ENCODE measurements at places on chromosomes 2 and 18.

DNA sequence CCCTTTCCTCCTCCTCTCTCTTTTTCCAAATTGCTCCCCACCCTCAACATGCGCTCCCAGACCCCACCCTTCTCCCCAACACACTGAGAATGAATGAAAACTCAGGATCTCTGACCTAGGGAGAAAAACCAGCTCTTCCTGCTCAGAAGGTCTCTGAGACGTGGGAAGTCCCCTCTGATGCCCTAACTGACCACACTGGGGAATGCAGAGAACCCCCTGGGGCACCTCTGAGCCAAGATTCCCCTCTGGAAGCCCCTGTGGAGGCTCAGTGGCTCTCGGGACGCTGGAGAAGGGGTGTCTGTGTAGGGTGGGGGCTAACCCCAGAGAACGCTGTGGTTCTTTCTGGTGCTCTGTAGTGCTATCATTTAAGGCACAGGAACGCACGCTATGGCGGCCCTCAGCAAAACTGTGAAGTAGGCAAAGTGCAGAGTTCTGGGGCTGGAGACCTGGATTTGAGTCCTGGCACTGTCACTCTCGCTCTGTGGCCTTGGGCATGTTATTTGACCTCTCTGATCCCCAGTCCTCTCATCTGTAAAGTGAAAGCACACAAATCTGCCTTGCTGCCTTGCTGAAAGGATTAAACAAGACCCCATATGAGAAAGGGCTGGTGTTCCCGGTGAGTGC lies 17.1 kb downstream of the ATOH8 start:
- peaks cover 17% of the 10 kb centered on the region for H3K4me1 ChIP-seq
- no peak for DNase-seq
- H3K27me3 ChIP-seq: peaks cover under 1% of the 10 kb centered on the region

GRCh38 chr2:69298261-69298660 lies 88.8 kb downstream of the GFPT1 start:
- no peaks in the 10 kb centered on the region for H3K36me3 ChIP-seq
- H3K27me3 ChIP-seq: no peaks in the 10 kb centered on the region
- H3K27ac ChIP-seq: no peak overlapping the region
- no peak overlapping the region for H3K4me3 ChIP-seq
- no peaks in the 10 kb centered on the region for H3K4me1 ChIP-seq

- peaks cover 2% of the 10 kb centered on the region for H3K4me1 ChIP-seq
- peaks cover 10% of the 10 kb centered on the region for H3K27me3 ChIP-seq
- no peaks in the 10 kb centered on the region for H3K36me3 ChIP-seq
These were observed 687.3 kb downstream of the NRXN1 start for GRCh38 chr2:50344509-50345106.

- no peaks in the 10 kb centered on the region for H3K36me3 ChIP-seq
- H3K4me3 ChIP-seq: no peak overlapping the region
- no peak overlapping the region for H3K27ac ChIP-seq
- H3K27me3 ChIP-seq: no peaks in the 10 kb centered on the region
These were observed 904.2 kb upstream of the NXPH2 start for GRCh38 chr2:139684286-139684860.

DNA sequence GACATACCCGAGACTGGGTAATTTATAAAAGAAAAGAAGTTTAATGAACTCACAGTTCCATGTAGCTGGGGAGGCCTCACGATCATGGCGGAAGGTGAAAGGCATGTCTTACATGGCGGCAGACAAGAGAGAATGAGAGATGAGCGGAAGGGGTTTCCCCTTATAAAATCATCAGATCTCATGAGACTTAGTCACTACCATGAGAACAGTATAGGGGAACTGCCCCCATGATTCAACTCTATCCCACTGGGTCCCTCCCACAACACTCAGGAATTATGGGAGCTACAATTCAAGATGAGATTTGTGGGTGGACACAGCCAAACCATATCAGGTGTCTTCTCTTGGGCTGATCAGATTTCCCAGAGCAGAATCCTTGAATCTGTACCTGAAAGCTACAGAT lies 617.3 kb upstream of the ID2 start:
- no peak overlapping the region for H3K4me3 ChIP-seq
- H3K27ac ChIP-seq: no peak overlapping the region
- DNase-seq: no peak
- H3K36me3 ChIP-seq: no peaks in the 10 kb centered on the region
- no peaks in the 10 kb centered on the region for H3K27me3 ChIP-seq
- H3K4me1 ChIP-seq: no peaks in the 10 kb centered on the region

DNA sequence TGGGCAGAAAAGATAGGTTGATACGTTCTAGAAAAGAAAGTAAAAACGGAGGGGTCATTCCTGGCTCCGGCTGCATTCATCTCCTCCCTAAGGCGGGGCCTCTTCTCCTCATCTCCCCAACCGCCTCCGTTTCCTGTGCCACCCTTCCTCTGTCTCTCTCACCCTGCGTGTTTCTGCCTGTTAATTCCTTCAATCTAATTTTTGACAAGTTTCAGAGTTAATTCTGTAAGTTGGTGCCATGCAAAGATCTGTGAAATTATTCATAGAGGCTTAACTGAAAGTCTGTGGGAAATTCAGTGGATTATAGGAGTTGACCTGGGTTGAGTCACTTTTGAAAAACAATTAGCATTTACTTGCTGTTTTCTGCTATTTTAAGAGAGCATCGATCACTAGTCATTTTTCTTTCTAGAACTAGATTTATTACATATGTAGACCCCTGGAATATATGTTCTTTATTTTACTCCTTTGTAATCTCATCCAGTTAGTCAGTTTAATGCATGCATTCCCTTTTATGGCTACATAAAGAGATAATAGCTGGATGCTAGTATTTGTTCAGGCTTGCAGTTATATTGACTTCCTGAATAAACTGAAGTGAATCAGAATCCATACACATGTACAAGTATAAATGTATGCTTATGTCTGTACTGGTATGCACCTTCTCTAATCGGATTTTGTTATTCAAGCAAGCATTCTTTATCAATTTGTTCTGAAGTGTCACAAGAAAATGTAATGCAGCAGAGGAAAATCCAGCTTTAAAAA lies 91.1 kb downstream of the EML6 start:
- H3K27me3 ChIP-seq: no peaks in the 10 kb centered on the region
- H3K4me3 ChIP-seq: no peak overlapping the region
- H3K36me3 ChIP-seq: no peaks in the 10 kb centered on the region
- H3K4me1 ChIP-seq: no peaks in the 10 kb centered on the region

GRCh38 chr2:234289834-234290590 lies 206.9 kb downstream of the ARL4C start:
- H3K36me3 ChIP-seq: no peaks in the 10 kb centered on the region
- H3K4me1 ChIP-seq: peaks cover 1% of the 10 kb centered on the region
- no peak overlapping the region for H3K27ac ChIP-seq
- no peaks in the 10 kb centered on the region for H3K27me3 ChIP-seq
- no peak for DNase-seq

- H3K27ac ChIP-seq: no peak overlapping the region
- H3K4me1 ChIP-seq: no peaks in the 10 kb centered on the region
- H3K4me3 ChIP-seq: no peak overlapping the region
- no peak for DNase-seq
- peaks cover 3% of the 10 kb centered on the region for H3K36me3 ChIP-seq
These were observed 35.5 kb downstream of the ITGA6 start for GRCh38 chr2:172462849-172463381.

All from iPS DF 6.9 (cell line).